ENCODE measurements at places on chromosomes 2 and 18. TPM values are rescaled to one million over a fixed set of nuclear protein-coding genes. Genes with fewer than 3 reads are reported as not detected.

UGT1A3 gene
- not detected for total RNA-seq

GRCh38 chr2:171778515-171778914, 91.2 kb downstream of the DYNC1I2 start:
- no peak overlapping the region for H3K4me3 ChIP-seq
- H3K4me1 ChIP-seq: no peaks in the 10 kb centered on the region
- H3K36me3 ChIP-seq: no peaks in the 10 kb centered on the region
- no peak overlapping the region for H3K27ac ChIP-seq
- no peaks in the 10 kb centered on the region for H3K27me3 ChIP-seq

DNA sequence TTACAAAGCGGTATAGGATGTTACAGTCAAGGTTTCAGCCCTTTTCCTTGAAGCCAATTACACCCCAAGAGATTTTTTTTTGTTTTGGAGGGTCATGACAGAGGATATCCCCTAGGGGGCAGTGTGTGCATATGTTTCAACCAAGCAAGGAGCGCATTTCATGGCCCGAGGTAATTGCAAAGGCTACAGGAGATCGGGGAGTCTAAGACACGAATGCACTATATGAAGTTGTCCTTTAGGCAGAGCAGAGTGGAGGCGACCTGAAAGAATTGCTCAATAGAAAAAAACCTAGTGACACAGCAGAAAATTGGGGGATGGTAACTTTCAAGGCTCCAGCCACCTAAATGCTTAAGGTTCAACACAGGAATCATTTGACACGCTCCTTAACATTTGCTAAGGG, 219.8 kb upstream of the PARD3B start:
- H3K36me3 ChIP-seq: no peaks in the 10 kb centered on the region
- H3K27ac ChIP-seq: no peak overlapping the region
- peaks cover 7% of the 10 kb centered on the region for H3K4me1 ChIP-seq
- no peaks in the 10 kb centered on the region for H3K27me3 ChIP-seq
- DNase-seq: peak; percentile 78
- no peak overlapping the region for H3K4me3 ChIP-seq

DNA sequence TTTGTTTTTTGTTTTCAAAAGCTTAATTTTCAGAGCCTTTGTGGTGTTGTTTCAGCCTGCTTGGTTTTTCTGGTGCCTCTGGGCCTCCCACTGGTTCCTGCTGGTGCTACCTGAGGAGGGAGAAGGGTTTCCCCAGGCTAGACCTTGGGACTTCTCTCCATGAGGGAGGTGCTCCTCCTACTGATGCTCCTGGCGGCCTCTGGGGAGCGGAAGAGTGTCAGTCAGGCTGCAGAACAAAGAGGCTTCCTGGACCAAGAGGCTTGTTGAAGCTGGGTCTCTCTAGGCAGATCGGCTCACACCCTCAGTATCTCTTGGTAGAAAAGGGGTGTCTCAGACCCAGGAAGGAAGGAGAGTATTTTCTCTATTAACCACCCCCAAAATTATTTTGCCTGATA, 32.2 kb downstream of the RFX8 start:
- no peaks in the 10 kb centered on the region for H3K27me3 ChIP-seq
- no peak overlapping the region for H3K4me3 ChIP-seq
- H3K36me3 ChIP-seq: no peaks in the 10 kb centered on the region
- no peak for DNase-seq

GRCh38 chr2:235842941-235843340, 325.2 kb downstream of the GBX2 start:
- H3K27ac ChIP-seq: no peak overlapping the region
- peaks cover 4% of the 10 kb centered on the region for H3K36me3 ChIP-seq
- no peak overlapping the region for H3K4me3 ChIP-seq
- DNase-seq: no peak
- H3K4me1 ChIP-seq: no peaks in the 10 kb centered on the region

DNA sequence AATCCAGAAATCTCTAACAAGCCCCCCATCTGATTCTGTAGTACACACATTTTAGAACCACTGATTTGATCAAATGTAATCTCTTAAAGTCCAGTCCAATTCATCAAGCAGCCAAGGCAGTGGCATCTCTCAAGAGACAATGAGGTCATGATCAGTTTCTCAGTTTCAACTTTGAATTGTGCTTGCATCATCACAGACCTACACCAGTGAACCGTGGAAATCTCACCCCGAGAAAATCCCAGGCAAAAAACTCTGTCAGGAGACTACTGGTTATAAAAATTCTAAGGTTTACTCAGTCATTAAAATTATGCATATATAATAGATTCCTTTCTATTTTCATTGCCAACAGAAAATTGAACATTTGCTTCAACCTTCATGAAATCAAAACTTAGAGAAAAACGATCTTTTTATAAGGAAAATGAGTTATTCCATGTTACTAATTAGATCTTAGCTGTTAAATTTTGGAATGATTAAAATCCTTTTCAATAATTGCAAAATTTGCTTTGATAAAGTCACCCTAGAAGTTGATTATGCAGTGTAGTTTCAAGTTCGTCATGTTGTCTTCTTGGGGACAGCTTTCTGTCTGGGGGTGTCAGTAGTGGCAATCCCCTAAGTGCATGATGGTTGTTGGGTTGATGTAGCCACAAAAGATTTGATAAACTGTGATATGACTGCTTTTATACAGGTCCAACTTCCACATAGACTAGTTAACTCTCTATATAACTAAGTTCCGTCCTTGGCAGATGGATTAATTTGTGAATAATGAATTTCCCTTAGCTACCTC, 235.0 kb downstream of the CAMKMT start:
- no peaks in the 10 kb centered on the region for H3K27me3 ChIP-seq
- DNase-seq: no peak
- no peak overlapping the region for H3K4me3 ChIP-seq
- no peak overlapping the region for H3K27ac ChIP-seq

DNA sequence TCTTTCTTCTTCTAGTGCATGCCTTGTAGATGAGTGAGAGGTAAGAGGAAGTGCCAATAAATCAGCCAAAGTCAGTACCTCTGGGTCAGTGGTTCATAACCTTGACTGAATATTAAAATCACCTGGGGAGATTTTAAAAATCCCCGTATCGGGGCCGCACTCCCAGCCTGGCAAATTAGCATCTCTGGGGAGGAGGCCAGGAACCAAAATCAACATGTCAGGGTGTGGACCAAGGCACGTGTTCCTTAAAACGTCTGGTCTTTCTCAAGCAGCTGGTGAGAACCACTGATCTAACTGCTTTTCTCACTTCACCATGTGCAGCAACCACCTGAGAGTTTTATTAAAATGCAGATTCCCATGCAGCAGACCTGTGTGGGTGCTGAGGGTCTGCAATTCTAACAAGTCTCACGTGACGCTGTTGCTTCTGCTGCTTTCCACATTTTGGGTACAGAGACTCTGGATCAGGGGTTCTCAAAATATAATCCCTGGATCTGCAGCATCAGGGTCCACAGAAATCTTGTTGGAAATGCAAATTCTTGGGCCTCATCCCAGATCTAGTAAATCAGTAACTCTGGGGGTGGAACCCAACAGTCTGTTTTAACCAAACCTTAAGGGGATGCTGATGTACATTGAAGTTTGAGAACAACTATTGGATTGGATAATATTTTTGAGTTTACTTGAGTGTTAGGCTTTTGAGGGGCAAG, 49.5 kb downstream of the CHST9 start:
- H3K27me3 ChIP-seq: no peaks in the 10 kb centered on the region
- no peaks in the 10 kb centered on the region for H3K4me1 ChIP-seq
- no peak overlapping the region for H3K27ac ChIP-seq

Measured in tibial nerve (tissue), 4 donors.